Transverse colon (tissue), 4 donors: ENCODE measurements at places on chromosomes 6 and 20. TPM values are rescaled to one million over a fixed set of nuclear protein-coding genes. Genes with fewer than 3 reads are reported as not detected.

DNA sequence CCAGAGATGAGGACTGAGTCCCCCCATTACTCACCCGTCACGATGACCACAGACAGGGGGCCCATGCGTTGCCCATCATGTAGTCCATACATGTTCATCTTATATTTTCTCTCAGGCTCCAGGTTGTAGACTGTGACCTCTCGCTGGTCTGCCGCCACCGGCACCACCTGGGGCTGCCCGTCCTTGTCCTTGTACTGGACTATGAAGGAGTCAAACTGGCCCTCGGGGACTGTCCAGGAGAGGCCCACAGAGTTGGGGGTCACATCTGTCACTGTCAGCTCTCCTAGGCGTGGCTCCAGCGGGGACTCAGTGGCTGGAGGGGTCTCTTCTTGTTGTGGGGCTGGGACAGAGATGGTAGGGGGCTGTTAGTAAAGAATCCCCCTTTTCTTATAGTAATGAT lies 35.4 kb downstream of the CYP21A2 start:
- DNase-seq = no peak

GRCh38 chr6:51141080-51141479 lies 322.4 kb downstream of the TFAP2B start:
- DNase-seq = no peak

DNA sequence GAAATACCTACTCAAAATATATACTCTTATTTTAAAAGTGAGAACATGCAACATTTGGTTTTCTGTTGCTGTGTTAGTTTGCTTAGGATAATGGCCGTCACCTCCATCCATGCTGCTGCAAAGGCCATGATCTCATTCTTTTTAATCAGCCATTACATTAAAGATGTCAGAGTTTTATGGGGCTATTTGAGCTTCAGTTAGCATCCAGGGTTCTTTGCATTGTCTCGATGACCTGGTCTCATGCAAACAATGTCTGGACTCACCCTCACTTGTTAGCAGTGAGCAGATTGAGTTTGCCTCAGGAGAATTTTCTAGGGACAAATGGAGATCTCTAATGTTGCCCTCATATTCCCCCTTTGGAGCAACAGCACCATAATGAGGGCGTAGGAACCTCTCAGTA lies 458.7 kb upstream of the AGPAT4 start:
- DNase-seq = no peak

DNA sequence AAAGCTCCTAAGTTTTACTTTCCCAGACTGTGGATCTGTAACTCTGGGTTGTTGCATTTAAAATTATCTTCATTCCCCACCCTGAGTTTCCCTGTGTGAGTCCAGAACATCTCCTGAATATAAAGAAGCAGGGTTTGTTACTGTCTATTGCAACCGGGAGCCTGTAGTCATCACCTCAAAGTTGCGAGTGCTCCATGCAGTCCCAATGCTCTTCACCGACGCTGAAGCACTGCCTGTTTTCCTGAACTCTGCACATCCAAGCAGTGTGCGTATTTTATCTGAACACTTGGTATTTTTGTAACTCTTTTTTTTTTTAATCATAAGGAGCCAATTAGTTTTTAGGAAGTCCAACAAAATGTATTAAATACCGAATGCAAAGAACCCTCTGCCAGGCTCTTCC lies 907 bp upstream of the HLA-B start:
- DNase-seq = no peak

- DNase-seq = no peak
Observed at GRCh38 chr20:2756056-2756611, 44.3 kb downstream of the CPXM1 start.

OXT gene
- not detected for total RNA-seq

MDC1 gene
- total RNA-seq = 3.1 TPM

PKIB gene
- total RNA-seq = 109 TPM

RTF2 gene
- total RNA-seq = 49.7 TPM
